ENCODE measurements at places on chromosomes 7 and 10. TPM values are rescaled to one million over a fixed set of nuclear protein-coding genes. Genes with fewer than 3 reads are reported as not detected.

DNA sequence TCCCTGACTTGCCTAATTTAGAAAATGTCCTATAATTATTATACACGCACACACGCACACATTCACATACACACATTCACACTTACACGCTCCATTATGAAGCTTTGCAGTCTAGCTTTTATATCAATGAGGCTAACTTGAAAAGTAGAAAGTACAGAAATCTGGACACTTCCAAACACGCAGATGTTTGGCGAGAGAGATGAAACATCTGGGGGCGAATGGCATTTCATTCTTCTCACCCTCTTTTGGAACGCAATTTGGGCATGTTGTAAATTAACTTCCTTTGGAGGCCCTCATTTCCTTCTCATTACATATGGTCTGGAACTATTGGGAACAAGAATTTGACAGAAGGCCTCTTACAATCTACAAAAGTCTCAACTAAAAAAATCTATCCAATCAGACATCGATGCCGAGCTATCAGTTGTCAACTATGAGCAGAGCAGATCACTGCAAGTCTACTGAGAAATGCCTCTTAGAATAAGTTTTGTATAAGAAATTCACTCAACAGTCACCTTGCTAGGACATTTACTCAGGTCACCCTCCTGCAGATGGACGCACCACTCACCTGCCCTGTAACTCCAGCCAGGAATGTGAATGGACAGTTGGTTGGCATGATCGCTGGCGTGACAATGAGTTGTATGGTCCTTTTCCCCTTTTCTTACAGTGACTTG is 115.2 kb upstream of the ADAM12 start:
- DNase-seq = no peak

PDLIM1 gene
- total RNA-seq = 78.6 TPM

GARIN1A gene
- total RNA-seq = 1.6 TPM

- no peak for DNase-seq
Observed at GRCh38 chr7:68963552-68963951, 634.7 kb upstream of the AUTS2 start.

GRCh38 chr7:30450983-30451497 is 27.5 kb downstream of the NOD1 start:
- no peak for DNase-seq

CDHR1 gene
- total RNA-seq = 0.31 TPM

DNA sequence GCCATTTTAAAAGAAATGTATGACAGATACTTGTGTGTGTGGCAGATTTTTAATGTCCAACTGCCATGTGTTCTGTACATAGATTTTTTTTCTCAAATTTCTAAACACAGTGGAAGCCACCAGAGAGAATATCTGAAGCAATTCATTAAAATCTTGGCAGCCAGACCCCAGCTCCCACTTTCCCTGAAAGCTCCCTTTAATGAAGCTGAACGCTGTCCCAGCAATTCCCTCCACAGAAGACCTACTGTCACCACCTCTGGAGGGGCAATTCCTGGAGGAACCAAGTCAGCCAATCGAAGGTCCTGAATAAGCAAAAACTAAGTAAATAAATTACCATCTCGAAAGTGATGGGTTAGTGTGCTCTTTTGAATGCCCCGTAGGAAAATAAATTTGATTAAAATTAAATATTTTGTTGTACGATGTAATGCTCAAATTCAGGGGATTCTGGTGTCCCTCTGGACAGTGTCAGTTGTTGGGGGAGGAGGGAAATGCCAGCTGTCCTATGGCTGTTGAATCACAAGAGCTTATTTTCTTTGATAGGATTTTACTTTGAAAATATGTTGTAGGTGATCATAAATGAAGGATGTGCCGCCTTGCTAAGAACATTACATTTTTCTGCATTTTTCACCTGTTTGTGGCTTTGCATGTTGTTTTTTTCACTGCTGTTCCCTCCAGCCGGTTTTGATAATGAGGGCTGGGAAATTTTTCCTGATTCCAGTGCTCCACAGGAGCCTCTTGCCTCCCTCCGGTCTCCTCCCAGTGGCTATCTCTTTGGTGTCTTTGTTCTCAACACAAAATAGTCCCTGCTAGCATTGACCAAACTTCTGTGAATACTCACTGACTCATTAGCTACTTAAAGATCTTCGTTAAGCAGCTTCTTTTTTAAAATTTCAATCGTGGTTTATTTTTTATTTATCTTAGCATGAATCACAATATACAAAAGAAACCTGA is 9.2 kb upstream of the GSAP start:
- DNase-seq = no peak

FOXK1 gene
- 25.1 TPM for total RNA-seq

DNA sequence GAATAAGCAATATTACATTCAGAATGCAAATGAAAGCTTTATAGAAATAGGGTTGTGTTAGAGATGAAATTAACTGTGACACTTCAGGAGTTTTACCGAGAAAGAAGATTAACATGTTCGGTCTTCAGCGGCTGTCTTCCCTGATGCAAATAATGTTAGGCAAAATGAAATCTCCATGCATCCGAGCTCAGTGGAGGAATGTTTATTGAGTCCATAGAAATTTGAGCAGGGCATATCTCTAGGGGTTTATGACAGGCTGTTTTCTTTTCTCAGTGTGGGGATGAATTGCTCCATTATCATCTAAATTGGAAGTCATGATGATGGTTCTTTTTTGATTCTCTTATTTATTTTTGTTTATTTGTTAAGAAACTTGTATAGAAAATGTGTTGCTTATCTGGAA is 31.7 kb downstream of the DYNC1I1 start:
- no peak for DNase-seq

DNA sequence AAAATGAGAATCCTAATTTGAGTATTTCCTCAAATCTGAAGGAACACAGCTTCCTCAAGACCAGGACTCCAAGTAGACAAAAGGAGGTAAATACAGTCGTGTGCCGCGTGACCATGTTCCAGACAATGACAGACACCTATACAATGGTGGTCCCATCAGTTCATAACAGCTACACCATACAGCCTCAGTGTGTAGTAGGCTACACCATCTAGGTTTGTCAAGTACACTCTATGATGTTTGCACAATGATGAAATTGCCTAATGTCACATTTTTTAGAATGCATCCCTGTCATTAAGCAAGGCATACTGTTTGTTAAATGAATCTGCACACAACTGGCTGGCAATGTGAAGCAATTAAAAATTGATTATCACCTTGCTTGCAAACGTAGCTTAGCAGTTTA is 107.9 kb downstream of the PROSER2 start:
- DNase-seq = no peak

DNA sequence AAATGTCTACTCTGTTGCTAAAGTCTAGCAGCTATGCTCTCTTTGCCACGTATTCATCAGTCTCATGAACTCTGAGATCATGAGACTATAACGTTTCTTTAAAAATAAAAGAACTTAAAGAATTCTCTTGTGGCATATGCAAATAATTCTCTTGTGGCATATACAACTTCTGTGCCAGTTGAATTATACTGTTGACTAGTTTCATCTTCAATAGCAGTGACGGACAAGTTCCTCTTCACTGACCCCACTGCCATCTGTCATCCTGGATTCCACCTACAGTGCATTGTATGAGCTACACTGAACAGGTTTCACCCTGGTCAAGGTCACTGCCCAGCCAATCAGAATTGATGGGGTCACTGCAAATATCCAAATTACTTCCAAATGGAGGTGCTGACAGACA is 88.2 kb downstream of the CD36 start:
- DNase-seq = no peak

- DNase-seq = no peak
Observed at GRCh38 chr7:1611708-1612241, 41.9 kb upstream of the PSMG3 start.

DNA sequence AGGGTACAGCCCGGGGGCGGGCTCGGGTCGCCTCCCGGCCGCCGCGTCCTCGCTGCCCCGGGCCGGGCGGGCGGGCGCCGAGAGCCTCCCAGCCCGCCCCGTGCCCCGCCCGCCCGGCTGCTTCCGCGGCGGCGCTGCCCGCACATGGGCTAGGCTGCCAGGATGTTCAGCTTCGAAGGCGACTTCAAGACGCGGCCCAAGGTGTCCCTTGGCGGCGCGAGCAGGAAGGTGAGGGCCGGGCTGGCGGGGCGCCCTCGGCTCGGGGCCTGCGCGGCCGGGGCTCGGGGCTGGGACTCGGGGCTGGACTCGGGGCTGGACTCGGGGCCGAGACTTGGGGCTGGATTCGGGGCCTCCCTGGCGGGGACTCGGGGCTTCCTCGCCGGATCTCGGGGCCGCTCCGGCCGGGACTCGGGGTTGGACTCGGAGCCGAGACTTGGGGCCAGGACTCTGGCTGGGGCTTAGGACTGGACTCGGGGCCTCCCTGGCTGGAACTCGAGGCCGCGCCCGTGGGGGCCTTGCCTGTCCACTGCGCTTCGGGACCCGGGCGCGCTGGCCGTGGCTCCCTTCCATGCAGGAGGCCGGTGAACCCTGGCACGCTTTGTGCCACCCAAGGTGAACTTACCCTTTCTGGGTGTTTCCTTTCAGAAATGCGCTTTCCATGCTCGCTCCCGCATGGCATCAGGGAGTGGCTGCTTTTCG is 534 bp downstream of the UBE3C start:
- DNase-seq = peak; percentile 56

ANKRD7 gene
- total RNA-seq = not detected

GPRIN2 gene
- total RNA-seq = 91.0 TPM

DNA sequence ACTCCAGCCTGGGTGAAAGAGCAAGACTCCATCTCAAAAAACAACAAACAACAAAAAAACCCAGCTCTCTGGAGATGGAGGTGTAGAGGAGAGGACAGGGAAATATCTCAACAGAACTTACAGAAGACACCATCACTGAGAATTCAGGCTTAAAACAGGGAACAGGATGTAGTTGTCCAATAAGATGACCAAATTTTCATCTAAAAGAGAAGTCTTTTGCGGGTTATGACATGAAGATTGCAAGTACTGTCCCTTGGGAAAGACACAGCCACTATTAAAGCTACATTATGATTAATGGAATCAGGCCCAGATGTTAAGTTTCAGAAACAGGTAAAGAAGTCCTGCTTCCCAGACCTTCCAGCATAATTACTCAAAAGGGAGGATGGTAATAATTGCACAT is 235.2 kb upstream of the NRP1 start:
- no peak for DNase-seq

- DNase-seq = no peak
Observed at GRCh38 chr10:110632591-110633215, 11.4 kb upstream of the RBM20 start.

ZNF488 gene
- 0.15 TPM for total RNA-seq

DNA sequence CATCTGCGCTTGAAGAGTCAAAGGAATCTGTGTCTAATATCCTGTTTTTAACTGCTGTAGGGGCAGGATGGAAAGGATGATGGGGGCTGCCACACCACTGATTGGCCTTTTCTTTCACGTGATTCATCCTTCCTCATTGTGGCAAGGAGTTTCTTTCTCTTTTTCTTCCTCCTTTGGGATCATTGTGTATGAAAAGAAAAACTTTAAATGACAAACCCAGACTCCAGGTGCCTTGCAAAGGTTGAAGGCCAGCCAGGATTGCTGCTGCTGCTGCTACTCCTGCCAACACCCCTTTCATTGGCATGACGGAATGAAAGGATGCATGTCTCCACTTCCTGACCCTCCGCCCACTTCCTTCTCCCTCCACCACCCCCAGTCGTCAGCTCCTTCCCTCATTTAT is 6.5 kb upstream of the OIT3 start:
- no peak for DNase-seq

DNA sequence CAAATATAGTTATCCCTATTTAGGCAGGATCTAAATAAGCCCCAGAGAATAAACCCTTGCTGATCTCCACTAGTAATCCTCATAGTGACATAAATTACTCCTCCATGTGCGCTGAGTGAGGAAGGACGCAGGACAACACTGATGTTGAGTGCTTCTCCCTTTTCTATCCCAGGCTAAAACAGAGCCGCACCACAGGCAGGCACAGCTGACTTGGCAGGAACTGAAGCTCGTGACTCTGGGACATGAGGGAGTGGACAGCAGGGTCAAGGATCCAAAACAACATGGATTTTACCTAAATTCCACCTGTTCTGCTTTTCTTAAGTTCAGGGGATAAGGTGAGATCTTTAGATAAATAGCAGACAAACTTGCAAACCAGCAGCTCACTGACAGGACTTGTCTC is 46.0 kb downstream of the VOPP1 start:
- no peak for DNase-seq
